CD4-positive, alpha-beta T cell treated with Interleukin-12 subunit alpha and Interleukin-12 subunit beta, for 1 hour (primary cell): ENCODE measurements at places on chromosomes 3 and 15.

DNA sequence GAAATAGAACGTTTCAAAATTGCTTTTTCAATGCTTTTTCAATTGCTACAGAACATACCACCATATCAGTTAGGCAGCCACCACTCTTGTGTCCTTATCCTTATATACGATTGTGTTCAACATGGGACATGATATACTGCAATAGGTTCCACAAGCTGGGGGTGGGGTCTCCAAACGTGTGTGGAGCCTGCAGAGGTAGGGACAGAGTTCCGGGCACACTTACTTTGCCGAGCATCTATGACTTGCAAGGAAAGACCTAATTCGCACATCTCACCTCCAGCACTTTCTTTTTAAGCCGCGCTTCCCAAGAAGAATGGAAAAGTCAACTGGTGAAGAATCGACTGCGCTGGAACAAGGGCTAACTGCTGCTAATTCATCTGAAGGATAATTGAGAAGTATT lies 39.6 kb upstream of the SFMBT1 start:
- no peak for DNase-seq

- DNase-seq = peak; percentile 30
Observed at GRCh38 chr3:194396859-194397756, 2.0 kb downstream of the GP5 start.

- no peak for DNase-seq
Observed at GRCh38 chr3:8538913-8539312, 37.3 kb downstream of the LMCD1 start.

- no peak for DNase-seq
Observed at GRCh38 chr3:17514597-17514996, 227.8 kb downstream of the TBC1D5 start.

DNA sequence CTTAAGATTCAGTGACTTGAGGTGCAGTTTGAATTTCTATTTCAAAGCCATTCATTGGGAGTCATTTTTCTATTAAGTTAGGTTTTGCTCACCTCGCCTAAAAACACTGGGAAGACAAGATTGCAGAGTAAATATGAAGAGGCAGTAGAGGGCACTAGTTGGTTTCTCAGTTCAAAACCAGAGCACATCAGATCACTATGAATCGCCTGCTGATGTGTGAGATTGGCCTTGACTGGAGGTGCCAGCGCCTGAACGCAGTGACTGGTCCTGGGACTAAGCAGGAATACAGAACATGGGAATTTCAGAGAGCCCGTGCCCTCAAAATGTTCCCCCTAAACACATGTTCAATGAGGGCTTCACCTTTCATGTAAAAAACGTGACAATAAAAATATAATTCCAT lies 229.0 kb downstream of the ITPR1 start:
- peak; percentile 52 for DNase-seq

- DNase-seq = no peak
Observed at GRCh38 chr15:39828374-39828931, 45.8 kb upstream of the FSIP1 start.

DNA sequence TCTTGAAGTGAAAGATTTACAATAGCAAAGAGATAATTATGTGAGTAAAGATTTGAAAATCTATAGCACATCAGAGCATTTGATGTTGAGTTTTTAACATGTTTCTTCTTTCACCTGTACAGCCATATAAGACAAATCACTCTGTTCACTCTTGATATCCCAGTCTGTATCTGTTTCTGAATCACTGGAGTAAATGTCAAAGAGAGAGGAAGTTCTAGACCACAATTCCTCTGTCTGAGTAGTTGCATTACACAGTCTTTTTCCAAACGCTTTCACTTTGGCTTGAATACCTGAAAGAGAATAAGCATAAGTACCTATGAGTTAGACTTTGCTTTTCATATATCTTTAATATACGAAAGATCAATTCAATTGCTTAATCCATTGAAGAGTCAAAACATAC lies 9.9 kb downstream of the THAP10 start:
- no peak for DNase-seq

DNA sequence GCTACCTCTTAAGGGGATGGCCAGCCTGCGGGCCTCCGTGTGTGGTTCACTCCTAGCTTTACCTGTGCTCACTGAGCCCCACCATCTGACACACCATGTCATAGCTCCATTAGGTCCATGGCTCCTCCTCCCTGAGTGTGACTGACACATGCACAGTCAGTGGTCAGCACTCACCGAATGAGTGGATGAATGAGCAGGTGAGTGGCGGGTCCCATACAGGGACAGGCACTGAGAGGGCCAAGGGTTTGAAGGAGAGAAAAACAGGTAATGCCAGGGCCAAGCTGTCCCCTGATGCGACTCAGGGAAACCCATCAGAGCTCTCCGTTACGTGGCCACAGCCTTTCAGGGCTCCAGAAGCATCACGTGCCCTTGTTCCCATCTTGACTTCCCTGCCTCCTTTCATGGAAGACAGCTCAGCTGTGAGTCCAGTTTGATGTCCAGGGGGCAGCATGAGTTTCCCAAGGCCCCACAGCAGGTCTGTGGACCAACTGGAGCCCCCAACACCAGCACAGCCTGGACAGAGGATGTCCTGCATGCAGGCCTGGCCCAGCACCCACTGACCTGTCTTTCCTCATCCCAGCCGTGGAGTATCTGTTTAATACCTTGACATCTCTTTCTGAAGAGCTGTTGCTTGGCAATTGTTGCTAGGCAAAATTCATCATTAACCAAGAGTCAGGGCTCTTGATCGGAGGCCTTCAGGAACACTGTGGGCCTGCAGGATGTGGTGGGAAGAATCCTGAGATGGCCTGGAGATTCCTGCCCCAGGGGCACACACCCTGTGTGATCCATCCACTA lies 84.4 kb downstream of the PLXNA1 start:
- no peak for DNase-seq

DNA sequence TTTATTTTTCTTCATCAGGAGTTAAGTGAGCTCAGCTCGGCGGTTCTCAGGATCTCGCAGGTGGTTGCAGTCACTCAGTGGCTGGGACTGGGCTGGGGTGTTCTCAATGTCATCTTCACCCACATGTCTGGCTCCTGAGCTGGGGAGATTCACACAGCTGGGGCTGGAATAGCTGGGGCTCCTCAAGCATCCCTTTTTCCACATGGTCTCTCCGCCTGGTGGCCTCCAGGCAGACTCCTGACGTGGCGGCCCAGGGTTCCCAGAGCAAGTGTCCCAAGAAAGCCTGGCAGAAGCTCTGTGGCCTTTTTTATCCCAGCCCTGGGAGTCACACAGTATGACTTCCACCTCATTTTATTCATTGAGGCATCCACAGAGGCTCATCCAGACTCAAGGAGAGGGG lies 84.1 kb upstream of the ANKRD34C start:
- no peak for DNase-seq

DNA sequence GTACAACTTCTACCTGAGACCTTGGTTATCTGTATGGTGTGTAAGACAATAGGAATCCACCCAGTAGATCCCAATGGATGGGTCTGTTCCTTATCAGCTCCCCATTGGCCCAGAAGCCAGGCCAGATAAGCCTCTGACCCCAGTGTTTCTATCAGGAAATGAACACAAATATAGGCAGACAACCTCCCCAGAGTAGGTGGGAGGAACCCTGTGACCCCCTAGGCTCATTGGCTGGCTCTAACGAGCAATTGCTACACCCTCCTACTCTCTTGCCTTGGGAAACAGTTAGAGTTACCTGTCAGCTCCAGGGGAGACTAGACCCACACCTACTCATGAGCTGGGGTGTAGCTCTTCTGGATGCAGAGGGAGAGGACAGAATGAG lies 299.9 kb downstream of the UACA start:
- DNase-seq = no peak

DNA sequence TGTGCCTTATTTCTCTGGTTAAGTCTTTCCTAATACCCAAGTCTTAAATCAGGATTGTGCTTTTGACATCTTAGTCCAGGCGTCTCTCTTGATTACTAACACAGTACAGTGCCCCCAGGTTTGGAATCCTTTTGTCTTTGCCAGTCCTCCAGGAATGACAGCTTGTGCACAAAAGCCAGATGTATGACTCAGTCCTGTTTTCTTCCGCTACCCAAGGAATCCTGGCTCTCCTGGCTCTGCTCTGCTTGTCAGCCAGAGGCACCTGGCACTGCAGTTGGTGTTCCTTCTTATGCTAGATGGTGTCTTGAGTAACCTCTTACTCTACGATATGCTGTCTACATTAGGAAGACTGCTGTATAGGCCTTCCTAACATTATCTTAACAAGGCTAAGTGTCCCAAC lies 728.2 kb upstream of the NECTIN3 start:
- no peak for DNase-seq

- no peak for DNase-seq
Observed at GRCh38 chr3:15527031-15527459, 5.5 kb upstream of the COLQ start.

GRCh38 chr3:128846486-128846891 lies 32.9 kb upstream of the ACAD9 start:
- DNase-seq = no peak

GRCh38 chr3:165852711-165853110 lies 15.5 kb upstream of the BCHE start:
- DNase-seq = no peak

DNA sequence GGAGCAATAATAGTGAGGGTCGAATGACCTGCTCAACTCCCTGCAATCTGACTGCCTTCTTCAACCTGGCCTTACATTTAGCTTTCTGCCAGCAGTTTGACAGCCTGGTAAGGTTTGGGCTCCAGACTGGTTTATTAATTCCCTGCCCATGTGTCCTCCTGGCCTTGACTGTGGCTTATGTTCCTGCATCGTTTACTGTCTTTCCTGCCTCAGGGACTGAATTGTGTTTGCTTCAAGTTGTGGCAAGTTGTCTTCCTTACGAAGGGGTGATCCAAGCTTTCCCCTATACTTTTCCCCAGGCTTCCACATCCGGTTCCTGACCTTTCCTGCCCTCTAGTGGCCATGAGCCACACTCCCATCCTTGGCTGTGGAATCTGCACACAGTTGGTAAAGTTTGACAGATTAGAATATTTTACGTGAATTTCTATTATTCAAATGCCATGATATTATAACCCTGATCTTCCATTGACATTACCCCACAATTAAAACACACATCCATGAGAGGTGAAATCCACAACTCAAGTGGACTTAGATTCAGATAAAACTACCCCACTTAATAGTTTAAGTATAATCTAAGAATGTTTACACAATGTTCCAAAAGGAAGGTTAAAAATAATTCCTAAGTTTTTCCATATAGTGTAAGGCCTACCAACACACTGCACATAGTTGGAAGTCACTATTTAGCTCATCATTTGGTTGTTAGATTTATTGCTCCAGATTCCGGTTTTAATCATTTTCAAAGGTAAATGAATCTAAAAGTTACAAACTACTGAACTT lies 95.7 kb downstream of the NEDD4 start:
- DNase-seq = no peak

- DNase-seq = no peak
Observed at GRCh38 chr15:99406716-99407487, 155.6 kb downstream of the LRRC28 start.

GRCh38 chr3:59235634-59236012 lies 185.8 kb upstream of the CFAP20DC start:
- DNase-seq = peak; percentile 20

DNA sequence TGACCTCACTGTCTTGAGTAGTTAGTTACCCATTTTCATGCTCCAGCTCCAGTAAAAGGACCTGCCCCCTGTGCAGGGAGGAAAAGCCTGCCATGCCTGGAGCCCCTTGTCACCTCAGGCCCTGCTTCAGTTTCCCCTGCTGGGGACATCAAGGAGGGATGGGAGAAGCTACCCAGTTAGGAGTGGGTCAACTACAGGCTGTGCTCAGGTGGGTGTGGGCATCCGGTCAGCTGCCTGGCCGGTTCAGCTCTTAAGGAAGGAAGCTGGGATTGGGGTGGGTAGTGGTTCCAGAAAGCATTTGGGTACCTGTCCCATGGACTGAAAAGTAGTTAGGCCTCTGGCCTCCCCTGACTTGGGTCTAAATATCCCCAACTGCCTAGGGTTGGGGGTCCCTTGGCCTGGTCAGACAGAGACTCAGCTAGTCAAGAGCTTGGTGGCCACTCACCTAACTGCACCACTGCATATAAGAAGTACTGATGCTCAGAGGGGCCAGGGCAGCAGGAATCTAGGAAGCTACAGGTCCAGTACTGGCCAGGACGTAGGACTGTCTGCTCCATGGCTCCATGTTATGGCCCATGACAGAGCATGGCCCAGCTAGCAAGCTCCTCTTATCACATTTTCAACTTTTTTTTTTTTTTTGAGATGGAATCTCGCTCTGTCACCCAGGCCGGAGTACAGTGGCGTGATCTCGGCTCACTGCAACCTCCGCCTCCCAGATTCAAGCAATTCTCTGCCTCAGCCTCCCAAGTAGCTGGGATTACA lies 549 bp downstream of the LSMEM2 start:
- no peak for DNase-seq

DNA sequence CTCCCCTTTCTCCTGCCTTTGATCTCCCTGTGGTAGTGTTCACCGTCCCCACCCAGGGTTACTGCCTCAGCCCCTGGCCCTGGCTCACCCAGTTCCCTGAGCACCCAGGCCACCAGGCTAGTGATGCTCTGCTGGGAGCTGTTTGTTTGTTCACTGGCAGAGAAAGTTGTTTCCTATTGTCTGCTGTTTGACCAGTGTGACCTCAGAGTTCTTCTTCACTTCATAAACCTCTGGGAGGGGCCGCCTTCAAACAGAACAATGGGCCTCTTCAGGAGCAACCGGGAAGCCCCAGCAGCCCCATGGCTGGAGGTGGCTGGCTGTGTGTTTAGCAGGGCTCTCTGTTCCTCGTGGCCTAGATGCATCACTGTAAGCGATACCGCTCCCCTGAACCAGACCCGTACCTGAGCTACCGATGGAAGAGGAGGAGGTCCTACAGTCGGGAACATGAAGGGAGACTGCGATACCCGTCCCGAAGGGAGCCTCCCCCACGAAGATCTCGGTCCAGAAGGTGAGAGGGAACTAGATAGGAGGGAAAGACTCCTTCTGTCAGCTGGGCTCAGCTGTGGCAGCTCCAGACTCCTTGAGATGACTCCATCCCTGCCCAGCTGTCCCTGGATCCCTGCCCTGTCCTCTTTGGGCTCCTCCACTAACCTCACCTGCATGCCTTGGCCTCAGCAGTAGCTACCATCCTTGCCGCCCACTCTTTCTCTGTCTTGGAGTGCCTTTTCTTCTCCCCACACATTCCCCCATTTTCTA lies 3.4 kb downstream of the CLK3 start:
- DNase-seq = no peak

- no peak for DNase-seq
Observed at GRCh38 chr3:174957081-174957480, 97.9 kb downstream of the NAALADL2 start.
